SJSA1 (cell line): ENCODE measurements at places on chromosomes 6 and 20. TPM values are rescaled to one million over a fixed set of nuclear protein-coding genes. Genes with fewer than 3 reads are reported as not detected.

- no peak overlapping the region for H3K27ac ChIP-seq
- DNase-seq, result no peak
- H3K4me3 ChIP-seq, result no peak overlapping the region
- H3K4me1 ChIP-seq, result no peaks in the 10 kb centered on the region
Observed at GRCh38 chr6:5763871-5764270, 242.9 kb downstream of the NRN1 start.

- DNase-seq, result no peak
- H3K27ac ChIP-seq, result no peak overlapping the region
- H3K27me3 ChIP-seq, result no peaks in the 10 kb centered on the region
- H3K36me3 ChIP-seq, result no peaks in the 10 kb centered on the region
Observed at GRCh38 chr20:6295867-6296256, 173.0 kb upstream of the FERMT1 start.

DNA sequence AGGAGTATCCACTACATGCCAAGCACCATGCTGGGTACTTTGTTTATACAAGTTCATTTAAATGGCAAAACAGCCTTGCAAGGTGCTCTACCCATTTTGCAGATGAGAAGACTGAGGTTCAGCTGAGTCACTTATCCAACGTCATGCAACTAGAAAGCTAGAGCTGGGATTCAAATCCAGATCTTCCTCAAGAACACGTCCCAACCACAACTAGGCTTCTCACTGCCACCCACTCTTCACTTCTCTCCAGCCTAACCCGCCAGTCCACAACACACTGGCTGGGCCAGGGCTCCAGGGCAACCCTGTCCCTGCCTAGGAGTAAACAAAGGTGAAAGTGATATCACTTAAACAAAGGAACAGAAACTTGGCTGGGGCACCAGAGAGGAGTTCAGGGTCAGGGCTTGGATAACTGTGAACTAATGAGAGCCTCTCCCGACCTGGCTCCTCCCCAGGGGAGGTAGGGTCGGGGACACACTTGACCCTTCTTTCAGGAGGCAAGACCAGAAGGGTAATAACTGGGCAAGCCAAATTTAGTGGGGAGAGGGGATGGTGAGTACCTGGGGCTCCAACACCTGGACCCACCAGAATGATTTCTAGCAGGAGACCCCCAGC lies 7.9 kb downstream of the SDC4 start:
- DNase-seq, result no peak
- H3K4me1 ChIP-seq, result peaks cover 84% of the 10 kb centered on the region
- H3K27me3 ChIP-seq, result no peaks in the 10 kb centered on the region

DNA sequence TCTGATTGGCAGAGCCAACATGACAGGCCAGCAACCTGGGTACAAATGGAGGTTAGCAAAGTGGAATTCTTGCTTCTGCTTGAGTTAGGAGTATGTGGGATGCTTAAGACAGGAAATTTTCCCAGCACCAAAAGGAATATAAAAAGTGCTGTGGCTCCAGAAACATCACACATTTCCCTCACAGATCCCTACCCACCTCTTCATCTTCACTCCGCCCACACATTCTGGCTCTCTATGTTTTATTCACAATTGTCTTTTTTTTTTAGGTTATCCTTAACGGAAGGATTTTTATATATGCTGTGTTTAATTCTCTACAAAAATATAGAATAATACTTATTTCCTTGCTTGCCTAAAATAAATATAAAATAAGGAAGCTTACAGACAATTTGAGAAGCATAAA lies 563.3 kb upstream of the HS3ST5 start:
- peaks cover 2% of the 10 kb centered on the region; the same call in 1 of the 2 replicates for H3K27me3 ChIP-seq
- no peak overlapping the region for H3K4me3 ChIP-seq
- no peak overlapping the region for H3K27ac ChIP-seq
- DNase-seq, result no peak
- no peaks in the 10 kb centered on the region for H3K36me3 ChIP-seq

DNA sequence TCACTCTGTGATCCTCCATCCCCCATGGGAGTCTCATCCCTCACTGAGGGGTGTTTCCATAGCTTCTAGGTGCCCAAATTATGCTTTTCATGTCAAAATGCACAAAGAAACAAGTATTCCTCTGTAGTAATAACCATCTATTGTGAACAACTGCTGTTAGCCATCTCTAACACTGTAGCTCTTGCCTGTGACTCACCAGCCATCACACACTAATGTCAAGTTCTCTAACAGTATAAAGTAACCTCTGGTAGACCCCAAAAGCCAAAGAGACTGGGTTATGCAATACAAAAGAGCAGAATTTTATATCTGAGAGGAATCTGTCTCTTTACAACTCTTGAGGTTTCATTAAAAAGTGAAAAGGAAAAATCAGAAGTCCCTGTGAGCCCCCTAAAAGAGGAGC lies 25.4 kb upstream of the IYD start:
- H3K4me3 ChIP-seq, result no peak overlapping the region
- no peaks in the 10 kb centered on the region for H3K36me3 ChIP-seq
- H3K4me1 ChIP-seq, result peaks cover 6% of the 10 kb centered on the region; the same call in 1 of the 2 replicates
- H3K27me3 ChIP-seq, result no peaks in the 10 kb centered on the region

- no peak for DNase-seq
- H3K27me3 ChIP-seq, result no peaks in the 10 kb centered on the region
- no peaks in the 10 kb centered on the region for H3K4me1 ChIP-seq
- no peaks in the 10 kb centered on the region for H3K36me3 ChIP-seq
- H3K4me3 ChIP-seq, result no peak overlapping the region
- no peak overlapping the region for H3K27ac ChIP-seq
Observed at GRCh38 chr6:92879526-92879925, 539.8 kb downstream of the EPHA7 start.

DNA sequence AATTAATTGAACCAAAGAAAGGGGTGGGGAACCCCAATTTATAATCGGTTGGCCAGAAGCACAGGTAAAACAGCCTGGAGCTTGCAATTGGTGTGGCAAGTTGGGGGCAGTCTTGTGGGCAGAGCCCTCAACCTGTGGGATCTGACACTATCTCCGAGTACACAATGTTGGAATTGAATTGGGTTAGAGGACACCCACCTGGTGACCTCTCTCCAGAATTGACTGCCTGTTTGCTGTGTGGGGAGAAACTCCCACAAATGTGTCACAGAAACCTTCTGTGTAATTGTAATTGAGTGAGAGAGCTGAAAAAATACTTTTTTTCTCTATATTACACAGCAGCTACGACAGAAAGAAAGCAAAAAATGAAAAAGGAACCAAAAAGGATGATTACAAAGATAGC lies 53.0 kb upstream of the FAM83C start:
- H3K36me3 ChIP-seq, result peaks cover 56% of the 10 kb centered on the region
- H3K4me1 ChIP-seq, result no peaks in the 10 kb centered on the region
- DNase-seq, result no peak
- H3K4me3 ChIP-seq, result no peak overlapping the region

CAP2 gene
- total RNA-seq, result 23.7 and 34.0 TPM in 2 replicates
